ENCODE measurements at places on chromosomes 12 and 14. TPM values are rescaled to one million over a fixed set of nuclear protein-coding genes. Genes with fewer than 3 reads are reported as not detected.

- no peaks in the 10 kb centered on the region for H3K36me3 ChIP-seq
- no peak overlapping the region for H3K4me3 ChIP-seq
These were observed 57.2 kb upstream of the DLK1 start for GRCh38 chr14:100669468-100669867.

DNA sequence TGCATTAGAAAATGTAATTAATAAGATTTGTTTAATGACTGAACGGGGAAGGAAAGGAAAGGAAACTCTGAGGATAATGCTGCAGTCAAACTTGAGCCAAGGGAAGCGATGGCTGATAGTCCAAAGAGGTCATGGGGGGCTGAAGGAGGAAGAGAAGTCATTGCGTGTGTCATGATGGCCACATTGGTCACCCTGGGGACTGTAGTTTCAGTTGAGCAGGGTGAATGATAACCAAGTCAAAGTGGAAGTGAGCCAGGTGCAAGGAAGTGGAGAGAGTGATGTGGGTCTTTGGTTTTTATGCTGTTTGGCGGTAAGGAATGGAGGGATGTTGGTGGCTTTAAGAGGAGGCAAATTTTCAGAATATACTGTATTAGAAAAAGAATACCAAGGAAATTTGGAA is 21.6 kb downstream of the C12orf75 start:
- DNase-seq = no peak
- no peak overlapping the region for H3K4me3 ChIP-seq
- peak overlapping the region; percentile 21 for H3K27ac ChIP-seq
- no peaks in the 10 kb centered on the region for H3K27me3 ChIP-seq
- H3K36me3 ChIP-seq = peaks cover 36% of the 10 kb centered on the region

DNA sequence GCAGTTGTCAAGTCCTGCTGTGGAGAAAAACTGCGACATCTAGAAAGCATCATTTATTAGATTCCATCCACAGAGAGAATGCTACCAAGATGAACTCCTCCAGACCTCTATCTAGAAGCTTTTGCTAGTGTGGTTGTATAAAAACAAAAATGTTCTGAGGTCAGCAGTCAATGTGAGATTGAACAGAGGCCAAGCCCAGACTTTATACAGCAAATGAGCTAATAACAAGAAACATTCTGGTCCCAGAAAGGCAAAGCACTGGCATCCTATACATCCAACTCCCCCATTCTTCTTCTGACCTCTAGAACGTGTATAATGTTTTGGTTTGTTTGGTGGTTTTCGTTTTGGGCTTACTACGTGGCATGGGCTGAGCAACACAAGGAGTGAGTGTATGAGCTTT is 26.7 kb upstream of the RIN3 start:
- peaks cover 20% of the 10 kb centered on the region for H3K27me3 ChIP-seq
- no peak overlapping the region for H3K4me3 ChIP-seq
- no peaks in the 10 kb centered on the region for H3K36me3 ChIP-seq
- no peak for DNase-seq
- no peak overlapping the region for H3K27ac ChIP-seq

- no peaks in the 10 kb centered on the region for H3K36me3 ChIP-seq
- H3K4me1 ChIP-seq = no peaks in the 10 kb centered on the region
- peaks cover 3% of the 10 kb centered on the region for H3K27me3 ChIP-seq
- no peak overlapping the region for H3K4me3 ChIP-seq
- no peak overlapping the region for H3K27ac ChIP-seq
These were observed 352.6 kb downstream of the VRK1 start for GRCh38 chr14:97149775-97150174.

DNA sequence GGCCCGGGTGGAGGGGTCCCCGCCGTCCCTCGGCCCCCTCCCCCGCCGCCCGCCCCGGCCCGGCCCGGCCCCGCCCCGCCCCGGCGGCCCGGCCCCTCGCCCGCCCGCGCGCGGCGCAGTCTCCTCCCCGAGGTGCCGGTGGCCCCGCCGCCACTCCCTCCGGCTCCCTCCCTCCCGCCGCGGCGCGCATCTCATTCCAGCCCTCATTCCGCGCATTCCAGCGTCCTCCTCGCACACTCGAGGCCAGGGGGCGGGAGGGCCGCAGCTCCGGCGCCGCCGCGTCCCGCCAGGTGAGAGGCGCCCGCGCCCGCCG is at the start of gene TEAD4:
TEAD4 (plus strand) TSS at position 206 of the 313 bp plus-strand sequence.
- H3K36me3 ChIP-seq = peaks cover 1% of the 10 kb centered on the region
- H3K27ac ChIP-seq = peak within 1 kb of the TSS; percentile 89
- DNase-seq = no peak
- H3K4me1 ChIP-seq = peaks cover 18% of the 10 kb centered on the region

DNA sequence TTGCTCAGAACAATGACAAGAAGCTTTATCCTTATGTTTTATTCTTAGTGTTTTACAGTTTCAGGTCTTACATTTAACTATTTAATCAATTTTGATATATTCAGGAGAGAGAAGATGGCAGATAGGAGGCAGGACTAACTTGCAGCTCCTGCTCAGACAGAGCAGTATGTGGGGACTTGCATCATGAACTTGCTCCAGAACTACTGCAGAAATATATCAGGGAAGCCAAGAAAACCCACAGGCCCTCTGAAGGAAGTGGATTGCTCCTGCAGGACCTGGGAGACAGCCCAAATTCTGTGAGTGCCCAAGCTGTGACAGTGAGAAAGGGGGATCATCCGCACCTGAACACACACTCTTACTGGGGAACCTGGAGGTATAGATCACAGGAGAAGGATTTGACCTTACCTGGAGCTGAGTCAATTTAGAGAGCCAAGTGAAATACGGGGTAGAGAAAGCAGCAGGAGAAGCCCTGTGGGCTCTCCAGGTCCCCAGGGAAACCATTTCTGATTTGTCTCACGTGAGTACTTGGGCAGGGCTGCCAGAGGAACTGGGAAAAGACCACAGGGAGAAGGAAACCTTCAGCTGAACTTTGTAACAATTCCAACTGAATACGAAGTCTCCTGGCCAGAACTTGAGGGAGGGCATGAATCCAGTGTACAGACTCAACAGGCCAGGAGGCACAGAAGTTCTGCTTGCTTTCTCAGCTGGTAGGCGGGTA is 28.9 kb upstream of the TSPAN8 start:
- H3K4me1 ChIP-seq = no peaks in the 10 kb centered on the region
- no peak overlapping the region for H3K4me3 ChIP-seq
- no peaks in the 10 kb centered on the region for H3K36me3 ChIP-seq
- no peak overlapping the region for H3K27ac ChIP-seq

CABP1 gene
- total RNA-seq = not detected
